ENCODE measurements at places on chromosomes 3 and 15. TPM values are rescaled to one million over a fixed set of nuclear protein-coding genes. Genes with fewer than 3 reads are reported as not detected.

DNA sequence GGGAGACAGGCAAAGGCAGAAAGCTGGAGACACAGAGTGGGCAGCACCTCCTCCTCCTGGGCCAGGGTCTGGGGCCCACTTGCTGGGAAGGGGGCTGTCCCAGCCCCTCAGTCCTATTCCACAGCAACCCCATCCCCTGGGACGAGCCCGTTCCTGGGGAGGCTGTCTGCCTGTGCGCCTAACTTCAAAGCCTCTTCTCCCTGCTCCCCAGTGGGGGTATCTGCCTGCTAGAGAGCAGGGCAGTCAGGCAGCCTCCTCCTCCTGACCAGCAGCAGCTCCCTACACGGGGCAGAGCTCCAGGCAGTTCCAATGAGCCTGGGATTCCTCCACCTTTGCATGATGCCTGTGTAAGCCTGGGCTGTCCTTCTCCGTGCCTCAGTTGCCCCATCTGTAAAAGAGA is 6.9 kb downstream of the PTH1R start:
- peaks cover 28% of the 10 kb centered on the region for H3K27me3 ChIP-seq
- peaks cover 8% of the 10 kb centered on the region for H3K4me1 ChIP-seq
- no peaks in the 10 kb centered on the region for H3K36me3 ChIP-seq
- no peak for DNase-seq
- H3K27ac ChIP-seq: no peak overlapping the region
- no peak overlapping the region for H3K4me3 ChIP-seq

DNA sequence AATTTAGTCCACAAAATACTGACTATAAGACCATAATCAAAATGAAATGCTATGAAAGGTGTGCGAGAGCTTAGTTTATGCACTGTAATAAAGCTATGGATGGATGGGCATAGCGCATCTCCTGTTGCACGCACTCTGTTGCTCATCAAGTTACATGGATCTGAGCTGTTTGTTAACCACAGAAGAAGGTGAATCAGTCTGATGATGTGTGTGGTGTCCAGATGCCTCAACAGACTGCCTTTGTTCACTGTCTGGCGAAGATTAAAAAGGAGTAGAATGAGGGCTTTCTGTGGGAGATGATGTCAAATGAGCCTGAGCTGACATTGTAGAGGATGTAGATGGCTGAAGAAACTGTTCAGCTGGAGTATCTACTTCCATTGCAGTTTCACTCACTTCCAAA is 36.1 kb downstream of the NSMCE3 start:
- H3K27me3 ChIP-seq: peaks cover 32% of the 10 kb centered on the region
- no peak for DNase-seq
- H3K27ac ChIP-seq: no peak overlapping the region
- H3K4me1 ChIP-seq: no peaks in the 10 kb centered on the region
- peaks cover 6% of the 10 kb centered on the region for H3K36me3 ChIP-seq
- H3K4me3 ChIP-seq: no peak overlapping the region

DNA sequence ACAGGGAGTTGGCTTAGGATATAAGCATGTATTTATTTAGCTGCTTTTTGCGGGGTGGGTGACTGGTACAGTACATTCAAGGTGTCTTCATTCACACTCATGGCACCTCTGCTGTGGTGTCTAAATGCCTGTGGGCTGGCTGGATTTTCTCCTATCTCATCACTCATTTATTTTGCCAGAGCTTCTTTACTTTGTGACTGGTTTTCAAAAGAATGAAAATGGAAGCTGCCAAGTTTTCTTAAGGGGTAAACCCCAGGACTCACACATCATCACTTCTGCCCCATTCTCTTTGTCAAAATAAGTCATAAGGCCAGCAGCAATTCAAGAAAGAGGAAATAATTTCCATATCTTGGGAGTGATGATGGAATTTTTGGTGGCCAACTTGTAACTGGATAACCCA is 493.4 kb upstream of the ALCAM start:
- H3K4me3 ChIP-seq: no peak overlapping the region
- H3K4me1 ChIP-seq: no peaks in the 10 kb centered on the region
- no peaks in the 10 kb centered on the region for H3K36me3 ChIP-seq
- no peak overlapping the region for H3K27ac ChIP-seq
- no peaks in the 10 kb centered on the region for H3K27me3 ChIP-seq

GRCh38 chr3:87313641-87314040 is 37.3 kb upstream of the POU1F1 start:
- no peaks in the 10 kb centered on the region for H3K36me3 ChIP-seq
- H3K27ac ChIP-seq: no peak overlapping the region
- no peak for DNase-seq
- H3K4me3 ChIP-seq: no peak overlapping the region
- peaks cover 14% of the 10 kb centered on the region for H3K27me3 ChIP-seq
- no peaks in the 10 kb centered on the region for H3K4me1 ChIP-seq

The KIF9 gene
- 3.2 TPM for total RNA-seq

The LRRC49 gene
- total RNA-seq: 0.38 TPM
